ENCODE measurements at places on chromosomes 4 and X.

GRCh38 chr4:173862754-173863153 lies 332.7 kb upstream of the HAND2 start:
- no peak for DNase-seq

GRCh38 chr4:73895201-73896175 lies 26.3 kb downstream of the CXCL1 start:
- DNase-seq: no peak

DNA sequence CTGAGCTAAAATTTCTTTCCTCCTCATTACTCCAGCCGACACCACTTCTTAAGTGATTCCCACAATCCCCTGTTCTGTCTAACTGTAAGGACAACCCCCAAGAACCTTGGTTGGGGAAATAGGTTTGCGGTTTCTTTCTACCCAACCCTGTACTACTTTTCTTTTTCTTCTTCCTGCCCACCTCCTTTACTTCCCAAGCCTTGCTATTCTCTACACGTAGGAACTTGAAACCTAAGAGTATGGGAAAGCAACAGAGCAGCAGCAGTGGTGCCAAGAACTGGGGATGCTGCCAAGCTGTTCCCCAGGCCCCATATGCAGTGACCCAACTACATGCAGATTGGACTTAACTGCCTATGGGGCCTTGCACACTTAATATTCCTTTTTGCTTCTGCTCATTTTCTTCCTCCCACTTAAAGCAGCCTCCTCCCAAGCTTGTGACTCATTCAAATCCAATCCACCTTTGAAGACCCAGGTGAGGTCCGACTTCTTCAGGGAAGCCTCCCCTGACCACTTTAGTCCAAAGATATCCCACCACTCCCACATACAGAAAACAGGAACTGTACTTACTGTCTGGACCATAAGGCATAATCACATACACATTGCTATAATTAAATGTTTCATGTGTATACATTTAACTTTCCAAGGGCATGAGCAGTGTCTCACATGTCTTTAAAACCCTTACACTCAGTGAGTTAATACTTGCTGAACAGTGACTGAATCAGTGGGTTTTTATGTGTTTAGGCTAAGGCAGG lies 1.7 kb downstream of the FAM120C start:
- peak; percentile 78 for DNase-seq

DNA sequence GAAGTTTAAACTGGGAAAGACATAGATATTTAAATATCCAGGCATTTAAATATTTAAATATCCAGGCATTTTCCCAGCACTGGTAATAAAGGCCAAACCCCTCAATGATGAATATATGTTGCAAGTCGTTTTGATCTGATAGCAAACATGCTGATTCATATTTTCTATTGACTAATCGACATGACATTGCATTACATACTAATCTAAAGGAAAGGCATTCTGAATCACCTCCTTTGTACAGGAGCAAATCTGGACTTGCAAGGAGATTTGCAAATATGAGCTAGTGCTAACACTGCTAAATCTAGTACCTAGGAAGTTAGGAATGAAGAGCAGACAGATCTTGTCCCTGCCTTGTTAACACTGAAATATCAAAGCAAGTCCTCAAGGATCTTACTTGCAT lies 207.3 kb downstream of the SLC7A11 start:
- no peak for DNase-seq

DNA sequence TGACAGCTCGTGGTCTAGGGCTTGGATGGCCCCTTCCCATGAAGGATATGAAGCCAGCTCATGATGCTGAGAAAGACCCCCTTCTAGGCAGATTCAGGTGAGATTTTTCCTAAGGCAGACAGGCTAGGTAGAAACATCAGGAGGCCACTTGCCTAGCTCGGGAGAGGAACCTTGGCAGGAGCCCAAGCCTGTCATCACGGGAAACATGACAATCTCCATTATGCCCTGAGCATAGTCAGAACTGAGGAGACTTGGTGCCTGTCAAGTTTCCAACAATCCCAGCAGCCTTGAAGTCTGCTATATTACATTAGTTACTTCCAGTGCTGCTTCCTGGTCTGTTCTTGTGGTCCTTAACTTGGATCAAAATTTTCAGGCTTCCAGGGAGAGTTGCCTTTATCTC lies 18.7 kb upstream of the WDR1 start:
- DNase-seq: no peak

DNA sequence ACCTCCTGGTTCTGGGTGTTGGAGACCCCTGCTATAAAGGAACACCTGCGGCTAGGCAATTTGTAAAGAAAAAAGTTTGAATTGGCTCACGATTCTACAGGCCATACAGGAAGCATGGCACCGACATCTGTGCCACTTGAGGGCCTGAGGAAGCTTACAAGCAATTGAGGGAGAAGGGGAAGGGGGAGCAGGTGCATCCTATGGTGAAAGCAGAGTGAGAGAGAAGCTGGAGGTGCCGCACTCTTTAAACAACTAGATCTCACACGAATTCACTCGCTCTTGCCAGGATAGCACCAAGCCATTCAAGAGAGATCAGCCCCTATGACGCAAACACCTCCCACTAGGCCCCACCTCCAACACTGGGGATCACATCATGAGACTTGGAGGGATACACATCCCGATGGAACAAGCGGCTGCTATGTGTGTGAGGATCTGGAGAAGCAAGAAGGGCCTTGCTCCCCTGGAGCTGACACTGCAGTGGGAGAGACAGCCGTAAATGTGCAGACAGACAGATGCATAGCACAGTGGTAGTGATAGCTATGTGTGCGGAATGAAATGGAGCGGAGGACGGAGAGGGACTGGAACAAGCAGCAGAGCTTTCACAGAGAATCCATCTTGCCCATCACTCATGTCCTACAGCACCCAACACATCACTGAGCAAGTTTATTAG lies 60.7 kb upstream of the HELT start:
- no peak for DNase-seq

DNA sequence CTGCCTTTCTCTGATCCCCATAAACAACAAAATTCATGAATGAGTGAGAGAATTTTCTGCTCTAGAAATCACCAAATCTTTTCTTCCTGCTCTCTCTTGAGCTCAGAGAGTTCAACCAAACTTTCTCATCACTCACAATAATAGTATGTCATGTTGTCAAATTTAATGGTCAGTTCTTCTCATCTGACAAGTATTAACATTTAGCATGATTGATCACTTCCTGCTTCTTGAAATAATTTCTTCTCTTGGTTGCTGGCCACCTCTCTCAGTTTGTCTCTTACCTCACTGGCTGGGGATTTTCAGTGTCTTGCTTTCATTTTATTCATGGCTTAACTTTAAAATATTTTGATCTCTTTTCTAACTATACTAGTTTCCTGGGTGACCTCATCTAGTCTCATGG lies 25.5 kb upstream of the FGF5 start:
- DNase-seq: no peak

DNA sequence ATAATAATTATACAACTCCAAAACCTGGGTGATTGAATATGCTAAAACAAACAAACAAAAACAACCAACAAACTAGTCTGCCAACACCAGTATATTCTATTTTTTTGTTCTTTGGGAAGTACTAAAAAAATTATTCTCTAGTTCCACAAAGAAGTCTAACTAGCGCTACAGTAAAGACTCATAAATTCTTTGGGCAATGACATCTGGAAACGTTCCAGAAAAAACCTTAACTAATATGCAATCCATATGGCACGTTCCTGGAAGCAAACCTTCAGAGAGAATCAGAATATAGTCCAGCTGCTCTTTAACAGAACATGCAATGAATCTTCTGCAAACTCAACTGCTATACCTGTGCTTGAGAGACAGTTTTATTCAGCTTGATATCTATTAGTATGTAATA lies 500.1 kb downstream of the TRAM1L1 start:
- no peak for DNase-seq

DNA sequence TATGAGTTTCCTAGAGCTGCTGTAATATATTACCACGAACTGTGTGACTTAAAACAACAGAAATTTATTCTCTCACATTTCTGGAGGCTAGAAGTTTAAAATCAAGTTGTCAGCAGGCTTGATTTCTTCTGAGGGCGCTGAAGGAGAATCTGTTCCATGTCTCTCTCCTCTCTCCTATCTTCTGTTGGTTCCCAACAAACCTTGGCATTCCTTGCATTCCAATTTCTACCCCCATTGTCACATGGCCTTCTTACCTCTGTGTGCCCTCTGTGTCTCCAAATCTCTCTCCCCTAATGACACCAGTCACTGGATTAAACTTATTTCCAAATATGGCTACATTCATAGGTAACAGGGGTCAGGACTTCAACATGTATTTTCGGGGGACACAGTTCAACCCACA lies 672.7 kb downstream of the RPA4 start:
- DNase-seq: no peak

DNA sequence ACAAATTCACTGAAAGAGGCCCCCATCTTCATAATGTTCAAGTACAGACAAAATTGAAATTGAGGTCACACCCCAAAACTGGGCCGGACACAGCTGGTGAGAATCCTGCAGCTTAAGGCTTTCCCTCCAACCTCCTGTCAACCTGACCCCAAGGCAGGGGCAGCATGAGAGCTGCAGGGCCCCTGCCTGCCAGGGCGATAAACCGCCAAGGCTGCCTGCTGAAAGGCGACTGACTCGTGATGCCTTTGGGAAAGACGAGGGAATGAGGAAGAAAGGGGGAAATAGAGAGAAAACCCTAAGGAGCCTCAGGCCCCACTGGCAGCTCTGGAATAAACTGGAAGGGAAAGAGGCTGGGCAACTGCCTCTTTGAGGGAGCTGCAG lies 7.3 kb upstream of the IRAK1 start:
- no peak for DNase-seq

DNA sequence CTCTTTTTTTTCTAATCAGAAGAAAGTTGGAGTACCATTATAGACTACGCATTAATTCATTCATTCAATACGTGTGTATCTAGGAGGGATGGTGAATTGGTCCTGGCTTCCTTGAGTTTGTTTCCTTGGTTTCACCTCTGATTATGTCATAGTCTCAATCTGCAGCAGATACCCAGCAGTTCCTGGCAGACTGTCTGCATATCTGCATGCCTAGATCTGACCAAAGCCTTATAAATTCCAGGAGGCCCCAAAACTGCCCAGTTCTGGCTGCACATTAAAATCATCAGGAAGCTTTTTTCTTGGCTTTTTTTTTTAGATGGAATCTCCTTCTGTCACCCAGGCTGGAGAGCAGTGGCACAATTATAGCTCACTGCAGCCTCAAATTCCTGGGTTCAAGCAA lies 27.2 kb upstream of the SLC34A2 start:
- no peak for DNase-seq

DNA sequence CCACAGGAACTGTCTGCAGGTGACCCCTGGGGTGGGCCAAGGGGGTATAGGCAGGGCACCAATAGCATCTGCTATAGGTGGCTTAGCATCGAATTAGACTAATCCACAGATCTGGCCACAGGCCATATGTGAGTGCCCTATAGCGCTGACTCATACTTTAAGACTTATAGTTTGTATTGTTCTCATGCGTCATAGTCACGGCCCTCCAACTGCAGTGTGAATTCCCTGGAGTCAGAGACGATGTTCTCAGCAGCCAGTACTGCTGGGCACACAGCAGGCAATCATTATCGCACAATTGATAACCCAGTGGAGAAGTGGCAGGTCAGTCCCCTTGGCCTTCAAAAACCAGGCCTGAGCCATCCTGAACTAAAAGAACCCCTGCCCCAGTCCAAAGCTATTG lies 58.1 kb downstream of the ADGRG2 start:
- no peak for DNase-seq

DNA sequence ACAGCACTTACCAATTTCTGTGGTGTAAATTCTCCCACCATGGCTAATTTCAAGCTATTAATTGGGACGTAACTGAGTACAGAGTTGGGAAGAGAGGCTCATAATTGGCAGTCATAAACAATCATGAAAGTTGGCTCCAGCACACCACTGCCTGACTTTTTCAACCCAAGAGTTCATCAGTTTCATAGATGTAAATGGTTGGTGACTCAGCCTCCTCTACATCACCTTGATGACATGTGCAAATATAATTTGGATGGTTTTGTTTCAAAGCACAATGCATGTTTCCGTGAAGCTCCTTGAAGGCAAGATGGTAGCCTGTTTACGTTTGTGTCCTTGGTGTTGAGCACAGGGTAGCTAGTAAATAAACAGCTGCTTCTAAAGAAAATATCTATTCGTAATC lies 235.1 kb downstream of the LDB2 start:
- no peak for DNase-seq

DNA sequence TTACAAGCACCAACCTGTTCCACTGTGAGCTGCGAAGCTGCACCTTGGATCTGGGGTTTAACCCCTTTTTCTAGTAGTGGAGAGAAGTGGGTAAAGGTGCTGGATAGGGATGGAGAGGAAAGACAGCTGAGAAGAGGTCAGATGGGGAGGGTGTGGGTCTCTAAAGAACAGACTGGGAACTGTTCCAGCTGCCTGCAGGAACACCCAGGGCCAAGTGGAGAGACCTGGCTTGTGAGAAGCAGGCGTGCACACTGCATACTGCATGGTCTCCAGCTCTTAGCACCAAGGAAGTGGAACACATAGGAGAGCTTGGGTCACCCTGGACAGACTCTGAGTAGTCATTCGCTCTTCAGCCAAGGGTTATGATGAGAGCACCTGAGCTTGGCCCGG lies 16.1 kb downstream of the BCOR start:
- DNase-seq: no peak

DNA sequence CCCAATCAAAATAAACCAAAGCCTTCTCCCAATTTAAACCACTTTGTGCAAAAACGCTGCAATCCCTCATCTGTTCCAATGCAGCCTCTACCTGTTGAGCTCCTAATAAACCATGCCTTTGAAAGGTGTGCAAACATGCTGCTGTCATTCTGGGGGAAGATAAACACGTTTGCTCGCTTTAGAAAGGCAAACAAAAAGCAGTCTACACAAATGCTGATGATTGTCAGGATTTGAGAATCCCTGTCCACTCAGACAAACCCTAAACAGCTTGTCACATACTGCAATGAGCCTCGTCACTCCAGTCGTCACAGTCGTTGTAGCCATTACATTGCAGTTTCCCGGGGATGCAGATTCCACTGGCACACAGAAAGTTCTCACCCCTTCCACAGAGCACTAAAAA lies 145.2 kb downstream of the CORIN start:
- no peak for DNase-seq

- DNase-seq: no peak
These were observed 126.7 kb upstream of the TSPAN5 start for GRCh38 chr4:98784947-98785706.

DNA sequence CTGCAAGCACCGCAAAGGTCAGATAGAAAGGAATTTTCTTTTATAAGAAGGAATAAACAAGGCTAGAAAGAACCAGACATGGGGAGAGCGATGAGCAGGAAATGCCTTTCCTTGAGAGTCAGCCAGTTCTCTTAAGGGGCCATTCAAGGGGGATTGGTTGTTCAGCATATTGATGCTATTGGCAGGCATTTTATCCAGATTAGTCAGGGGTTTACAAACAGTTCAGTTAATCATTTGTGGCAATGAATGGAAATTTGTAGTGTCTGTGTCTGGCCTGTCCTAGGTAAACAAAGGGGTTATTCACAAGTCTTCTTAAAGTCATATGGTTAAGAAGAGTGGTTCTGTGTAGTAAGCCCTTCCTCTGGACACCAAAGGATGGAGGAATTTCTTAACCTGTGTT lies 184.7 kb upstream of the FRMPD4 start:
- DNase-seq: no peak

DNA sequence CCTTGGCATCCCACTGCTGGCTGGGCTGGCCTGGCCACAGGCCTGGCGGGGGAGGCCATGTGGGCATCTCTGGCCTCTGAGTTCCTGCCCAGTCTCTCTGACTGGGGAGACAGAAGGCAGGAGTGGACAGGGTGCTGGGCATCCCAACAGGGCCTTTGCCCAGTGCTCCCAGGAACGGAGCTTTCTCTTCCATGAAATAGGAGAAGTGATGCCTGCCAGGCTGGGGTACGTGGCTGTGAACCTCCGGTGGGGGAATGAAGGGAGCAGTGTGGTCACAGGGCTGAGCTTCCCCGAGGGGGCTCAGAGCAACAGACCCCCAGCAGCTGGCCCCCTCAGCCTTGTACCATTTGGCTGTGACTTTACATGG lies 40.4 kb upstream of the HMX1 start:
- DNase-seq: no peak
